ENCODE measurements at places on chromosomes 11 and 22. TPM values are rescaled to one million over a fixed set of nuclear protein-coding genes. Genes with fewer than 3 reads are reported as not detected.

The CHORDC1 gene
- total RNA-seq = 24.2 TPM

The VPS37C gene
- 8.7 TPM for total RNA-seq

GRCh38 chr11:75293903-75294302 lies 53.3 kb downstream of the TPBGL start:
- DNase-seq = no peak

- DNase-seq = peak; percentile 70
These were observed 6.1 kb downstream of the GNB1L start for GRCh38 chr22:19848298-19849224.

- DNase-seq = no peak
These were observed 54.5 kb downstream of the ANO1 start for GRCh38 chr11:70132641-70133040.
